ENCODE measurements at places on chromosomes 11 and 22.
A peak's percentile ranks its signal among the peaks of the same experiment; 100 is the strongest.

DNA sequence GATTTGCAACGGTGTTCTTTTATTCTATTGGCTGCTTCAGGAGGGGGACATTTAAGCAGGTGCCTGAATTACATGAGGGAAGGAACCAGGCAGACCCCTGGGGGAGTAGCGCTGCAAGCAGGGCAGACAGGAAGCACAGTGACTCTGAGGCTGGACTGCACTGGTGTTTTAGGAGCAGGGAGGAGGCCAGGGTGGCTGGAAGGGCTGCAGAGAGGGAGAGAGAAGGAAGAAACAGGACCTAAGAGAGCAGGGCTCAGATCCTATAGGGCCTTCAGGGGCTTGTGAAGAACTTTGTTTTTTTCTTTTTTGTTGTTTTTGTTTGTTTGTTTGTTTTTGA is 62.5 kb upstream of the SORL1-AS1 start:
- DNase-seq = no peak

- DNase-seq = peak; percentile 9
Observed at GRCh38 chr22:41966607-41967240, 2.5 kb upstream of the SEPTIN3 start.

- DNase-seq = no peak
Observed at GRCh38 chr11:372809-373715, 3.8 kb downstream of the B4GALNT4 start.

DNA sequence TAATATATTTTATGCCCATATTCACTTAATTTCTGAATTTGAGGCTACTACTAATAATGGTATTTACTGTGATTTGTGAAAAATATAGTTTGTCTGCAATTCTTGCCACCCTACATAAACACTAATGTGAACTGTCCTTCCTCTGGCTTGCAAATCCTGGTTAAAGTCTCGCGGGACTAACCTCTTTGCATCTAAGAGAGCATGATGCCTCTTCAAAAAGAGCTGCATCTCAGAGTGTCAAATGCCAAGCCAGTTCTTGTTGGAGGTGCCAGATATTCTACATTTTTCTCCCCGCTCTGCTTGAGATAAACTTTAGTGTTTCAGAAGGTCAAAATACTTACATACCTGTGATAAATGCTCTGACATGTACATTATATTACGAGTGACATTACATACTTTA is 2.1 kb downstream of the ARHGAP42 start:
- DNase-seq = no peak

DNA sequence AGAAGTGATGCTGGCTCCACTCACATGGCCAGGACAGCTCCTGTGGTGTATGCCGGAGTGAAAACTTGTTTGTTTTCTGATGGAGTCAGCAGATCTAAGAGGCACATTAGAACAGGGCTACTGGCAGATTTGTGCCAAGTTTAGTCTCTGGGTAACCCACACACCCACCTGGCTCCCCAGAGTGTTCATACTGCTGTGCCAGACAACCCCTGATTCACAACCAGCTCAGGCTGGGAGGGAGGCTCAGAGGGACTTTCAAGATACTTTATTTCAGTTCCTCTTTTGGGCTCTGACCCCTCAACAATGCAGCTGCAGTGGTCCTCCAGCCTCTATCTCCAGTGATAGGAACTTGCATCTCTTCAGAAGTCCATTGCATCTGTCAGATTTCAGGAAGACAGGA is 8.5 kb downstream of the NTM start:
- no peak for DNase-seq

All from T-helper 17 cell (primary cell).